Esophagus muscularis mucosa (tissue), 4 donors: ENCODE measurements at places on chromosomes 12 and 14. TPM values are rescaled to one million over a fixed set of nuclear protein-coding genes. Genes with fewer than 3 reads are reported as not detected.

The APEX1 gene
- total RNA-seq, result 105 TPM

The ABCC9 gene
- total RNA-seq, result 58.6 TPM

The SMCO2 gene
- not detected for total RNA-seq

The PZP gene
- not detected for total RNA-seq

The MUCL1 gene
- not detected for total RNA-seq

The STAB2 gene
- total RNA-seq, result under 0.01 TPM

The ENDOU gene
- total RNA-seq, result not detected

The TBX3 gene
- total RNA-seq, result 7.5 TPM

The SELPLG gene
- 10.4 TPM for total RNA-seq

The TMEM132C gene
- total RNA-seq, result 3.4 TPM

The RDH16 gene
- total RNA-seq, result not detected

The LRRC9 gene
- not detected for total RNA-seq

The SERPINA10 gene
- not detected for total RNA-seq

DNA sequence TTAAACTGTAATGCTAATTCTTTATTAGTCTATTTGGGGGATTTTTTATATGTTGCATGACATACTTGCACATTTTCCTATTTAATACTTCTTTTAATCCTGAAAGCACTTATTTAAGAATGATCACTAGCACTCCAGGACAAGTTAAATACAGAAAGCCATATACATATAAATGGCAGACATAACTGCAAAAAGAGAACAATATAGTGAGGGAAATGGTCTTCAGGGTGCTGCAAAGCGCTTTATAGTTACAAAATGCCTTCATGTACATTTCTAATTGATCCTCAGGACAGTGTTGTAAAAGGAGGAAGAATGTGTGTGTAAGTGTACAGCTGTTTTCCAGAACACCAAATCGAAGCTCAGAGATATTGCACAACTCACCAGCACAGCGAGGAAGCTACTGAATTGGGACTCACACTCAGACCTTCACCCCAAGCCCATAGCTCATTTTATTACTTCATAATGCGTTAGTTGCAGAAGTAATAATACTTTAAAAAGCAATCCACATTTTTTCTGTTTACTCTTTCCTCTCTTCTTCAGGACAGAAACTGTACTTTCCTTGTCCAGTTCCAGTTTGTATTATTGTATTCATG, 428.2 kb downstream of the RAD51B start:
- no peak for DNase-seq

GRCh38 chr12:67795236-67795635, 146.7 kb downstream of the DYRK2 start:
- DNase-seq, result no peak

GRCh38 chr12:1173781-1174617, 183.0 kb downstream of the ERC1 start:
- no peak for DNase-seq

GRCh38 chr14:31578266-31578665, 17.1 kb downstream of the NUBPL start:
- DNase-seq, result no peak

DNA sequence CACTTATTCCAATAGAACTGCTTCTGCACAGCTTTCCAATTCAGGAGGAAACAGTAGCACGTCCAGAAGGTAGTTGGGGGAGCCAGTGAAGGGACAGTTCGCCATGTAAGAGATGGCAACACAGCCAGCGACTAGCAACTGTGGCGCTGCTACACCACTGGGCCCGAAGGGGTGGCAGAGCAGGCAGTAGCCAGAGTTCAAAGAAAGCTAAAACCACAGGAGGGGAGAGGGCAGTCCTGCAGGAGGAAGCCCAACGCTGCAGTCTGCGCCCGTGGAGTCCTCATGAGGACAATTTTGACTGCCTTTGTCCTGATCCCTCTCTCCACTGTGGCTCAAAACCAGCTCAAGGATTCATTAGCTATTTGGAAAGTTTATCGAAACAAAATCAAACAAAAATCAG, 591.2 kb downstream of the VRK1 start:
- DNase-seq, result no peak

DNA sequence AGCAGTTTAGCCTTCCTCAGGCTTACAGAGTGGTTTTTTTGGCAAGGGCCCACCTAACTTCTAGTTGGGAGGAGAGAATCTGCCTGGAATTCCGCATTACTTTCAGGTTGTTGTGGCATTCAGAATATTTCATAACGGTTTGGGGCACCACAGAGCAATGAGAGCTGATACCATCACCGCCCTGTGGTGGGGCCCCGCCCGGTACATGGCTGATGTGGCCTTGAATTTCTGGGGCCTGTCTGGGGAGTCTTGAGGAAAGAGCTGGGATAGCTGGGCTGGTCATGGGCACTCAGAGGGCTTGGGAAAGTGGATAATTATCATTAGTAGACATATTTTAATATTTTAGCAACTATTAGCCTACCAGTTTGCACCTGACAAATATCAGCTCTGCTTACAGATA, 4.2 kb downstream of the TESPA1 start:
- DNase-seq, result no peak

DNA sequence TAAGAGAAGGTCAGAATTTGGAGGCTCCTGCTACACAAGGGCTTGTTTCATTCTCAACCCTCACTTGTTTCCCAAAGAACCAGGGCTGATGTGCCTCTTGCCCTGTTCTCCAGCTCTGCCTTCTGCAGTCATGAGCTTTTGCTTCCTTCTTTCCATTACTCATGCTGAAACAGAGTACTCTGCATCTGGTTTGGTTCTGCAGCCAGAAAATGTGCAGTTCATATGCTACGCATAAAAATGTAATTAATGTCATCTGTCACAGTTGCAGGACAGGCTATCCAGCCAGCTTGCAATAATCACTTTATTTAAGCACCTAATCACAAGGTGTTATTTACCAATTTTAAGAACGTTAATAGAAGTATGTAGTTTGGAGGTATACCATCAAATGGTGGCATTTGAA, 150.2 kb downstream of the SRGAP1 start:
- no peak for DNase-seq

GRCh38 chr12:78951803-78952551, 87.4 kb downstream of the SYT1 start:
- DNase-seq, result no peak

DNA sequence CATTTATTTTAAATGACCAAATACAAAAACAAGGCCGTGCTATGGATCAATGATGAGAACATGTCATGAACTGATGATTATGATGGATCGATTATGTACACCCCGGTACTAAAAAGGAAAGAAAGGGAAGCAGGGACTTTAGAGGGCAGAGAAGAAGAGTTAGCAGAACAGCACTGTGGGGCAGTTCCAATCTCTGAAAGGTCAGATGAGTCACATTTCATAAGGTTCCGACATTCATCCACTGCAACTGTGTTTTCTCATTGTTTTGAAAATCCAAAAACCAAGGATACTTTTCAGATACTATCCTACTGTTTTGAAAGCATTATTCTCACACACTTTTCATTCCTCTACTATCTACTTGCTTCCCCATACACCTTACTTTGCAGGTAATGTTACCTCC, 169.3 kb downstream of the STXBP6 start:
- DNase-seq, result no peak

GRCh38 chr12:76830436-76830835, 48.4 kb downstream of the CSRP2 start:
- no peak for DNase-seq

- DNase-seq, result no peak
Measured at GRCh38 chr12:71536939-71537622, 97.5 kb downstream of the LGR5 start.

GRCh38 chr12:6927379-6928021, at the start of gene ATN1:
Gene ATN1 (plus strand): TSS chr12:6927959. CDS start chr12:6934002, 6,043 bp downstream.
- peak; percentile 96 for DNase-seq

- DNase-seq, result no peak
Measured at GRCh38 chr14:77097006-77097699, 905 bp upstream of the CIPC start.

DNA sequence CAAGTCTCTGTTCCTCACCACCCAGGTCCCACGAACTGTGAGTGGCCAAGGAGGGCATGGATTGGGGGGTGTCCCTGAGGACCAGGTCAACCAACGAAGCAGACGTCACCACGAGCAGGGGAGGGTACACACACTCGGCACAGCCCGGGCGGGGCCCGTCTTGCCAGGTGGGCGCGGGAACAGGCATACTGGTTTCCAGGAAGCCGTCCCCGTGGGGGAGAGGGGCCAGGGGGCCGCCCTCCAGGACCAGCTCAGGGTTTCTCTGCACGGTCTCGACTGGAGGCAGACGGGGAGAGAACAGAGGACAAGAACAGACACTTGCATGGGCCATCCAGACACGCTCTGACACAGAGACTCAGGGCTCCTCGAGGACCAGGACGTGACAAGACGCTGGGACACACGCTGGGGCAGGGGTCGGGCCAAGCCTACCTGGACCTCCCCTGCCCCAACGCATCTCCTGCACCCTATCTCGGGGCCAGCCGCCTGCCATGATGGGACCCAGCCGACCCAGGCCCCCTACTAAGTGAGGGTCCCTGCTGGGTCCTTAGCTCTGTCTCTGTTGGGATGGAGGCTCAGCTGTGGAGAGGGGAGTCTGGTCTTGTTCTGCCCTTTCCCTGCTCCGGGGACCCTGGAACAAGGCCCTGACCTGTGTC, 11.3 kb downstream of the ARL6IP4 start:
- DNase-seq, result no peak

DNA sequence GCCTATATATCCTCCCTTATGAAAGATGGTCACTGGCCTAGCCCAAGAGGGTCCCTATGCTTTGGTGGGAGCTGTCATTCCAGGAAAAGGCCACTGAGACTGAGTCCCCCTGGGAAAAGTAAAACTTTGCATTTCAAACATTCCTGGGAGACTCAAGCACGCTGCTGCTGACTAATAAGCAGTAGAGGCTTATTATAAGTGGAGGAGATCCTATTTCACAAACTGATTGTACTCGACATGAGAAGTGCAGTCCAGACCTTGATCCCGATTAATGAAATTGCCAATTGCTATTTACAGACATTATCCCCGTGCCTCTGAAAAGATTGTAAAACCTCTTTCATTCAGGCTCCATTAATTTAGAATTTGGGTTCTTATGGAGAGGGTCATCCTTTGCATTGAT, 96.6 kb downstream of the EMP1 start:
- no peak for DNase-seq

GRCh38 chr12:129762436-129762835, 141.4 kb downstream of the TMEM132D start:
- DNase-seq, result no peak

GRCh38 chr14:74952697-74953484, 2.5 kb downstream of the PGF start:
- no peak for DNase-seq

GRCh38 chr12:86293682-86294240, 37.6 kb upstream of the MGAT4C start:
- DNase-seq, result no peak
